Testis (tissue), 5 donors: ENCODE measurements at places on chromosomes 7 and 10. TPM values are rescaled to one million over a fixed set of nuclear protein-coding genes. Genes with fewer than 3 reads are reported as not detected.
A peak's percentile ranks its signal among the peaks of the same experiment; 100 is the strongest.

DNA sequence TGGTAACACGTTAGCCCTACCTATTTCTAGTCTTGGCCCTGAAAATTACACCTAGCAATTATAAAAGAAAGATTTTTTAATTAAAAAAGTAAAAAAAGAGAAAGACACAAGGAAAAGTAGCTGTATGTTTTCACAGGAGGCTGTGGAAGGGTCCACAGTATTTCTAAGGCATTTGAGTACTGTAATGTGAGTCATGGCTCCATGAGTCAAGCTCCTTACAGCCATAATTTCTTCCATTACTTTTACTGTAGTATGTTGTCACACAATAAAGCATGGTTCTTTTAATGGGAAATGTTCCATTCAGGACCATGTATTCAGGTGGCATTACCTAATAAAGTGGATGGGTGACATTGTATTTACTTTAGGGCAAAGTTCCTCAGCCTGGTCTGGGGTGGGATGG lies 113.4 kb downstream of the GPR37 start:
- DNase-seq, result no peak

DNA sequence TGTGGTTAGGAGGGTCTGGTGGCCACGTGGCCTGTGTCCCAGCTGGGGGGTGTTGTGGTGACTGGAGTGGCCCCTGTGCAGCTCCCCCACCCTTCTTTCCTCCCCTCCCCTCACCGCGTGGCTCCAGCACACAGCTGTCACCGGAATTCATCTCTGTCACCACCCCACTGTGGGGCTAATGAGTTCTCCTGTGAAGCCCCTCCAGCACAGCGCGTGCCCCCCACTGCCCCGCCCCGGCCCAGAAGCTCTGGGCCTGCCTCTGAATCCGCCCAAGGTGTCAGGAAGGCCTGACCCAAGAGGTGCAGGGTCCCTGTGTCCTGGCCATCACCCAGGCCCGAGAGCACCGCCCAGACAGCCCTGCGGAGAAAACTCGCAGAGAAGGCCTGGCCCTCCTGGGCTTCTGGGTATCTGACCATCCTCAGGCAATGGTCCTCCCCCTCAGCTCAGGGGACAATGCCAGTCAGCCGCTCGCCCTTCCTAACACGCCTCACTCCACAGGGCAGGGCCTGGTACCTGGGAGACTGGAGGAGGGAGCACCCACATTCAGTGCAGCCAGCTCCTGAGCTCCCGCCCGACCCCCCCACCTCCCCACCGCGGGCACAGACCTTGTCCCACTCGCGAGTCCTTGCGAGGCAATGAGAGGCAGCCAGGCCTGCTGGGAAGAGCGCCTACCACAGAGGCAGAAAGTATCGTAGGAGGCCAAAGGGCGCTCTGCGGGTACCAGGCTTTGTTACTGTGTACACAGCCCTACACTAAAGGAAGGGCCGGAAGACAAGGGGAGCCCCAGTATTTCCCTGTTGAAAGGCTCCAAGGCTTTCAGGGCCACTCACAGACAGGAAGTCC lies 38.2 kb downstream of the GBX1 start:
- no peak for DNase-seq

GRCh38 chr7:15396210-15397158 lies 165.3 kb downstream of the AGMO start:
- DNase-seq, result peak; percentile 75

GRCh38 chr10:123373591-123373990 lies 219.4 kb downstream of the BUB3 start:
- DNase-seq, result no peak

The CLDN3 gene
- total RNA-seq, result 1.9 TPM

The HIBADH gene
- total RNA-seq, result 77.4 TPM
